ENCODE measurements at places on chromosomes 6 and 20. TPM values are rescaled to one million over a fixed set of nuclear protein-coding genes. Genes with fewer than 3 reads are reported as not detected.

GRCh38 chr6:152161501-152161900 is 354.0 kb downstream of the ESR1 start:
- no peak for DNase-seq

GRCh38 chr6:131117878-131118277 is 17.4 kb upstream of the AKAP7 start:
- DNase-seq, result no peak

GRCh38 chr6:39962831-39963230 is 28.6 kb upstream of the MOCS1 start:
- no peak for DNase-seq

GRCh38 chr6:42742116-42742894 is 3.6 kb downstream of the TBCC start:
- DNase-seq, result no peak

DNA sequence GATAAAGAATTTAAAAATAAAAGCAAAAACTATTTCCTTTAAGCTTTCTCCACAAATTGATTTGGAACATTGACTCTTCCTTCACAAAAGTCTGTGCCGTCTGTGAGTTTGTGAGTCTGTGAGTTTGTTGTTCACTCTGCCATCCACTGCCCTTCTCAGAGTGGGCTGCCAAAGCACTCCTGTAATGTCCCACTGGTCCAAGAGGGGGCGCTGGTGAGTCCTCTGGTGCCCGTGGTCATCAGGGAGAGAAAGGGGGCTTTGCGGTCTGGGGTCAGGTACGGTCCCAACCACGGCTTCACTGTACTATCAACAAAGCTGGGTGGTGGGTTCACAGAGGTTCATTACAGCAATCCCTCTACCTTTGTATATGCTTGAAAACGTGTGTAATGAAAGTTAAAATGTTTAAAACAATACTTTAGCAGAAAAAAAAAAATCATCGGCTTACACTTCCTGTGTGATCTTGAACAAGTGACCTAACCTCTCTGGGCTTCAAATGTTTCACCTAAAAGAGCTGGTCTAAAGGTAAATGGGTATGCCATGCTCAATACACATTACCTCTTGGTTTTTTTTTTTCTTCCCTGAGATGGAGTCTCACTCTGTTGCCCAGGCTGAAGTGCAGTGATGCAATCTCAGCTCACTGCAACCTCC is 5.6 kb upstream of the ANKRD60 start:
- no peak for DNase-seq

- DNase-seq, result no peak
Measured at GRCh38 chr20:51583499-51583898, 41.0 kb upstream of the NFATC2 start.

GRCh38 chr6:50720623-50721022 is 7.3 kb downstream of the TFAP2D start:
- no peak for DNase-seq

GRCh38 chr6:18362058-18362561 is 25.0 kb upstream of the RNF144B start:
- no peak for DNase-seq

DNA sequence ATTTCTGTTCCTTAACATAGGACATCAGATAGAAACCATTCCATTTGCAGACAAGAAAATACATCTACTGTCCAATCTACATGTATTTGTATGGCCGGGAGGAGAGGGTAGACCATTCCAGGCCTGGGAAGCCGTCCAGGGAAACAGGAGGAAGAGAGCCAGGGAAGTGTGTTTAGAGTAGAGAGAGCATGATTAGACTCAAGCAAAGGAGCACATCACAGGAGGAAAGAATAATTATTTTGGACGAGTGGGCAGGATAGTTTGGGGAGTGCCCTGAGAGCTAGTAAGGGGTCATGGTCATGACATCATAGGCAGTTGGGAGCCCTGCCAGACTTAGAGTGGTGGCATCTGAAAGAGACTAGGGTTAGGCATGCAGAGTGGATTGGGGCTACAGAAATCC is 250.0 kb downstream of the HIVEP2 start:
- DNase-seq, result no peak

ESR1 gene
- 0.67 TPM for total RNA-seq

Data from right atrium auricular region (tissue), 2 donors.